ENCODE measurements at places on chromosomes 2 and 18.

DNA sequence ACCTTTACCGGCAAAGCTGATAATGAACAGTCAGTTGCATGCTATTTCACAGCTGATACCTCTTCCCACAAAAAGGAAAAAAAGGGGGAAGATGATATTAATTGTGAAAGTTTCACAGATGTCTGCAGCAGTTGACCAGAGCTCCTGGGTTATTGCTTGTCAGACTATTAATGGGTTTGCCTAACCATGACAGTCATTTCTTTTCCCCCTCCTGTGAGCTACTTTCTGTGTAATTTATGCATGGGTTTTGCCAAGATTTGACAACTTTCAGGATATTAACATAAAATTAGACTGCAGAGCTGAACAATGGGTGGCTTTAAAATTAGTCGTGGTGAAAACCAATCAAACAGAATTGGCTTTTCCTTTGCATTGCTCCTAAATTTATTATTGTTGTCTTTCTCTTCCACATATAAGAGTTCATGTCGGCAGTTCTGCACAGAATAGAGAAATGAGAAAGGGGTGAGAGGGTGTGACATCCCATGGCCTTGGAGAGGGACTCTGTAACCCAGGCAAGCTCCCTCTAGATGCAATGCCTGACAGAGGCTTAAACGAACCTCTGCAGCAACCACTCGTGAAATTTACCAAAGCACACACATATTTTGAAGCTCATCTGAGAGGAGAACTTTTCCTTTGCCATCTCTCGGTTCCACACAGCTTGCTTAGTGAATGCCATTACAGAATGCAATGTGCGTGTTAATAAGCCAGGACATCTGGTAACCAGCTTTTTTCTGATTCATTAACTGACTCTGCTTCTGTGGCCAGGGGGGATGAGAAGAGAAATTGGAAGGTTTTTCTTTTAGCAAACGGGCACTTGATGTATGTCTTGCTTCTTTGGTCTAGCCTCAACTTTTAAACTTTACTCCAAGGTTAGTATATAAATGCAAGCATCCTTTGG is 82.2 kb upstream of the ITGA4 start:
- no peak for DNase-seq

- DNase-seq: no peak
Observed at GRCh38 chr2:142509401-142509800, 368.1 kb upstream of the KYNU start.

DNA sequence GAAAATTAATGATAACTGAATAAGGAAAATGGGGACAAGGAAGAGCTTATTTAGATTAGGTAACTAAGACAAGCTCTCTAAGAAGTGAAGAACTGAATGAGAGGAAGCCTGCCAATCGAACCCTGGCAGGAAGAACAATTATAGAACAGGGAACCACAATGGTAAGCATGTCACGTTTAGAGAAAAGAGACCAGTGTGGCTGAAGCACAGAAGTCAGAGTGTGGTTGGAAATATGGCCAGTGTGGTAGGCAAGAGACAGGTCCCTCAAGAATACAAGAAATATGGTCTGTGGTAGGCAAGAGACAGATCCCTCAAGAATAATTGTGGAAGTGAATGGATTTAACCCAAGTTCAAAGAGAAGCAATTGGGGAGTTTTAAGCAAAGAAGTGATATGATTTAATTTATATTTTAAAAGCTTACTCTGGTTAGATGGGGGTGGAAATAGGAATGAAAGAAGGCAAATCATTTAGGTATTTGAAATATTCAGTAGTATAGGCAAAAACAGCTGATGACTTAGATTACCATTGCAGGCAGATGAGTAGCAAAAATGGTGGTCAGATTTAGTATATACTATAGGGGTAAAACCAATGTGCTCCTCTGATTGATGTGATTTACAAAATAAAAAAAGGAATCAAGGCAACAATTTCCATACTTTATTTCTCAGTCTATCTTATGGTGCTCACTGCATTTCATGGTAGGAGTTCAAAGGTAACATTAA is 38.8 kb upstream of the ERMN start:
- DNase-seq: no peak

GRCh38 chr2:42566837-42567321 is 1.6 kb upstream of the MTA3 start:
- DNase-seq: no peak

- DNase-seq: peak; percentile 32
Observed at GRCh38 chr2:58535182-58535581, 294.1 kb upstream of the FANCL start.

- no peak for DNase-seq
Observed at GRCh38 chr2:119489232-119489952, 34.9 kb downstream of the SCTR start.

DNA sequence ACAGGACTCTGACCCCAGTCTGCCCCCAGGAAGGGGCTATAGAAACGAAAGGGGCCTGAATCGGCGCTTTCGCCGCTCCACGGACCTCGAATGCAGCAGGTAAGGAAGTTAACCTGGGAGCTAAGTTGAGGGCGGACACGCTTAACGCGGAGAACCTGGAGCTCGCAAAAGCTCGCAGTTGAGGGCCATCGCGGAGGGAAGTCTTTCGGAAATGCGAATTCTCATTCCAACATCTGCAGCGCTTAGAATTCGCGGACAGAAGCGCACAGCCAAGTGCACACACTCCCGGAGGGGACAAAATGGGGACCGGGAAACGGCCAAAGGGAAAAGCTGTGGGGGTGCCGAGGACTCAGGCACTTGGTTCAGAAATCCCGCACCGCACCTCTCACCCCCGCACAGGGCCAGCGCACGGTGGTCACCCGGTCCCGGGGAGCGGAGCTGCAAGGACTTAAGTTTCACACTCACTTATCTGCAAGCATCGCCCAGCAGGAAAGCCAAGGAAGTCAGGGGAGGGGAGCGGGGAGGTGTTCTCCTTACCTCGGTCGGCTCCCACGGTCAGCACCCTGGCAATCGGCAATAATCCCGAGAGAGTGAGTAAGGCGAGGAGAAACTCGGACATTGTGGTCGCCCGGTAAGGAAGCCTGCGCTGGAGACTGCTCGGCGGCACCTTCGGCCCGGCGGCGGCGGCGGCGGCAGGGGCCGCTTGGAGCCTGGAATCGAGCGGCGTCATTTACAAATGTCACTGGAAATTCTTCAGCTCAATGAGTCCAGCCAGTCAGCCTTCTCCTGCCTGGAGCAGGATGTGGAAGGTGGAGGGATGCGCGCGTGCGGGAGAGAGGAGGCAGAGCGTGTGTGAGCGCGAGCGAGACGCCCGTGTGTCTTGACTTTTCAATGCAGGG is 456 bp downstream of the LRP1B start:
- DNase-seq: peak; percentile 56

Measured in WTC11 (cell line).